T-helper 1 cell (primary cell): ENCODE measurements at places on chromosomes 5 and 9.

DNA sequence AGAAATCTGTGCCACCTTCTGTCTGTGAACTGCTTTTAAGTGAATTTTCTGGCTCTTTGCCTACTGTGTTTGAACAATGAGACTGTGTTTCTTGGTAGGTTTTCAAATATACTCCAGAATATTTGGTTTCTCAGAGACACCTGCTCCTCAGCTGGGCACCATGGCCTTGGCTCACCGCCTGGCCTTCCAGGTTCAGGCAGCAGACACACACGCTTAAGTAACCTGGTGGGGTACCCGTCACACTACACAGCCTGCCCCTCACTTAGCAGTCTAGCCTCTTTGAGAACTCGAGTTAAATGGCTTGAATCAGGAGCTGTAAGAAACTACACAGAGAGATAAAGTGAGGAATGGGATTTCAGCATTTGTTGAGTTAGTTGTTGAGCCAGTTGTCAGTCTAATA, 530.5 kb downstream of the MTRR start:
- DNase-seq: no peak

GRCh38 chr5:173884402-173885053, 3.6 kb upstream of the CPEB4 start:
- peak; percentile 51 for DNase-seq

DNA sequence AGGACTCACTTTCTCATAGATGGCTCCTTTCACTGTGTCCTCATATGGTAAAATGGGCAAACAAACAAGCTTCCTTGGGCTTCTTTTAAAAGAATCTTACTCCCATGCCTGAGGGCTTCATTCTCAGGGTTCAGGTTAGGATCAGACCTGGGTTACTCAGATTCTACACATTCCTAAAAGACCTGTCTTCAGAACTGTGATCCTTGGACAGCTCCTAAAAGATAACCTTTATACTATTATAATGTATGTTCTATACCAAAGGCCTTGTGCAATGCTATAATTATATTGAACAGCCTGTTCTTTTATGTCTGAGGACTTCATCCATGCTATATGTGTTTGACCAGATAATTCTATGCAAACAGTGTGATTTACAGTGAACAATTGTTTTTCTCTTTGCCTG, 264.4 kb upstream of the CDH10 start:
- no peak for DNase-seq

DNA sequence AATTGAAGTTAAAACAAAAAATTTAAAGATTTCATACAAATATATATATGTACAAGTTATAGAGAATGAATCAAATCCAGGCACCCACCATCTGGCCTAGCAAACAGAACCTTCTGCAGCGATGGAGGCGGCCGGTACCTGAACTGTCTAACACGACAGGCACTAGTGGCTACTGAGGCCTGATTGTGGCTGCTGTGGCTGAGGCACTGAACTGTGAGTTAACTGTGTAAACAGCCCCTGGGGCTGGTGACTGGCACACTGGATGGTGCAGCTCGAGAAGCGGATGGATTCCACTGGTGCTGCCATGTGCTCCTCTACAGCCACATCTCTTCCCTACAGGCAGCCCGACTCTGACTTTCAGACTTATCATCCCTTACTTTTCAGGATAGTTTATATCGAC, 82.4 kb downstream of the RAPGEF1 start:
- DNase-seq: no peak

- DNase-seq: no peak
Measured at GRCh38 chr9:34337403-34337802, 8.0 kb downstream of the NUDT2 start.

GRCh38 chr9:88936668-88937067, 54.6 kb upstream of the S1PR3 start:
- no peak for DNase-seq

- DNase-seq: no peak
Measured at GRCh38 chr5:9502050-9502834, 43.6 kb downstream of the SEMA5A start.

DNA sequence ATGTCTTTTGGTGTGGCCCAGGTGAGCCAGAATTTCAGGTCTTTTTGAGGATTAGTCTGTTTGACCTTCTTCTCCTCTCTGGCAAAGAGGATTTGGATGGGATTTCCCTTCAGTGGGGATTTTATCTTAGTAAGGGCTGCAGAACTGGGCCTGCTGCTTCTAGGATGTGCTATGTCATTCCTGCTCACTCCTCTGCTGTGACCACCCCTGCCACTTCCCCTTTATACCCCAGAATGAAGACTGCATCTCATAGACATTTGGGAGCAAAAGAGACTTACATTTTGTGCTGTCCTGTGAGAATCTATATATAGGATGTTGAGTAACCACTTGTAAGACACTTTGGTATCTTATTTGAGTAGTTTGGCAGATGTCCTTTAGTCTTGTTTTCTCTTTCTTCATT, 76.2 kb downstream of the ARHGAP26 start:
- no peak for DNase-seq

GRCh38 chr9:88925481-88925880, 65.8 kb upstream of the S1PR3 start:
- DNase-seq: no peak

GRCh38 chr5:102531506-102531905, 32.7 kb upstream of the SLCO6A1 start:
- no peak for DNase-seq

DNA sequence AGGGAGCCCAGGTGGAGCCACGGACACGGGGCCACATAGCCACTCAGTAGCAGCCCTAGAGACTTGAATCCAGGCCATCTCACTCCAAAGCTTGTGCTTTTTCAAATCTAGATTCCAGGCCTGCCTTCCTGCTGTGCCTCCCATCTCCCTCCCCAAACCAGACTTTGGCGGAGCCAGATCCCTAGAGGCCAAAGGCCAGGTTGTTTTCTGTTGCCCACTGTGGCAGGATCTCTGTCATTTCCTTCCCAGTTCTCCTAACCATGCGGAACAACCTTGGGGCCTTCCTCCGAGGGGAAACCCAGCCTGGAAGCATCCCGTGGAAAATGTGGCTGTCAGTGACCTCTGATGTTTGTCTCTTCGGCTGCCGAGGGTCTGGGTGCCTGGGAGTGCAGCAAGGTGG, 16.4 kb upstream of the RPS14 start:
- DNase-seq: no peak

DNA sequence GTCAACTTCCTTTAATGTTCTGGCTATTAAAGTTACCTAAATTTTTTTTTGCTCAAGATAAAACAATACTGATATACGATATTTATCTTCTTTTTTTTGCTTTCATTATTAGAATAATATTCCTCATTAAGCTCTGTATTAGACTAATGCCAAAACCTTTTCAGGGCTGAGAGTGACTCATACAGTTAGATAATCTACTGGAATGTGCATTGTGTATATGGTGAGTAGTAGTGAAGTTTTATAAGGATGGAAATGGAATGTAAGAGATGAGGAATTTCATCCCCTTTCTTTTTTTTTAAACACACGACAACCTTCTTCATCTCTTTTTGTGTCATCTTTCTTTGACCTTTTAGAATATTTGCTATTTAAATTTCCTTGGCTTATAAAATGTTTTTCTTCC, 268.6 kb downstream of the ISL1 start:
- no peak for DNase-seq

GRCh38 chr5:94983861-94984535, 300.9 kb downstream of the MCTP1 start:
- DNase-seq: no peak

GRCh38 chr5:162466011-162466410, 398.4 kb downstream of the GABRG2 start:
- DNase-seq: no peak

- no peak for DNase-seq
Measured at GRCh38 chr5:150263801-150264621, 25.6 kb downstream of the CAMK2A start.

GRCh38 chr5:57499262-57500050, 16.8 kb upstream of the ACTBL2 start:
- DNase-seq: no peak

DNA sequence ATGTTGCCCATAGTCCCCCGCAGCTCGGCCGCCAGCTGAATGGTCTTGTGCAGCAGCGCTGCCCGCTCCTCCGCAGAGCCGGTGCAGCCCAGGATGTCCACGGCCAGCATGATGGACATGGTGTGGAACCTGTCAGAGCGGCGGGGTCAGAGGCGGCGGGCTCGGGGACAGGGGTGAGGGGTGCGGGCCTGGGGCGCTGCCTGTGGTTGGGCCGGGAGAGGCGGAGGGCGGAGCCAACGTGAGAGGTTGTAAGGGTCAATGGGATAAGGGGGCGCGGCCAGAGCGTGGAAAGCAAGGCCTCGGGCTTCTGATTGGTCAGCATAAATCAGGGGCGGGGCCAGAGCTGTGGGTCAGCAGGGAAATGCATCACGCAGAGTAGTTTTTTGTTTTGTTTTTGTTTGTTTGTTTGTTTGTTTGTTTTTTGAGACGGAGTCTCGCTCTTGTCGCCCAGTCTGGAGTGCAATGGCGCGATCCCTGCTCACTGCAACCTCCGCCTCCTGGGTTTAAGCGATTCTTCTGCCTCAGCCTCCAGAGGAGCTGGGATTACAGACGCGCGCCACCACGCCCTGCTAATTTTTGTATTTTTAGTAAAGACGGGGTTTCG, 6.8 kb upstream of the TOR2A start:
- DNase-seq: no peak

GRCh38 chr9:126341426-126341825, 14.8 kb downstream of the MVB12B start:
- DNase-seq: no peak

GRCh38 chr9:122498883-122499288, 11.7 kb upstream of the OR1J2 start:
- DNase-seq: no peak

GRCh38 chr9:76534026-76534425, 75.0 kb downstream of the GCNT1 start:
- no peak for DNase-seq

DNA sequence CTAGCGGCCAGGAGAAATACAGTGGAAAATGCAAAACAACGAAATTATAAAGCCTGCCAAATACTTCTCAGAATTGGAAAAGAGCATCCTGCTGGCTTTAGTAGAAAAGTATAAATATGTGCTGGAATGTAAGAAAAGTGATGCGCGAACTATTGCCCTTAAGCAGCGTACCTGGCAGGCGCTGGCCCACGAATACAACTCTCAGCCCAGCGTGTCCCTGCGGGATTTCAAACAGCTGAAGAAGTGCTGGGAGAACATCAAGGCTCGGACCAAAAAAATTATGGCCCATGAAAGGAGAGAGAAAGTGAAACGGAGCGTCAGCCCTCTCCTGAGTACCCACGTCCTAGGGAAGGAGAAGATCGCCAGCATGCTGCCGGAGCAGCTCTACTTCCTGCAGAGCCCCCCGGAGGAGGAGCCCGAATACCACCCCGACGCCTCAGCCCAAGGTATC, 15.0 kb downstream of the MSANTD3 start:
- no peak for DNase-seq

DNA sequence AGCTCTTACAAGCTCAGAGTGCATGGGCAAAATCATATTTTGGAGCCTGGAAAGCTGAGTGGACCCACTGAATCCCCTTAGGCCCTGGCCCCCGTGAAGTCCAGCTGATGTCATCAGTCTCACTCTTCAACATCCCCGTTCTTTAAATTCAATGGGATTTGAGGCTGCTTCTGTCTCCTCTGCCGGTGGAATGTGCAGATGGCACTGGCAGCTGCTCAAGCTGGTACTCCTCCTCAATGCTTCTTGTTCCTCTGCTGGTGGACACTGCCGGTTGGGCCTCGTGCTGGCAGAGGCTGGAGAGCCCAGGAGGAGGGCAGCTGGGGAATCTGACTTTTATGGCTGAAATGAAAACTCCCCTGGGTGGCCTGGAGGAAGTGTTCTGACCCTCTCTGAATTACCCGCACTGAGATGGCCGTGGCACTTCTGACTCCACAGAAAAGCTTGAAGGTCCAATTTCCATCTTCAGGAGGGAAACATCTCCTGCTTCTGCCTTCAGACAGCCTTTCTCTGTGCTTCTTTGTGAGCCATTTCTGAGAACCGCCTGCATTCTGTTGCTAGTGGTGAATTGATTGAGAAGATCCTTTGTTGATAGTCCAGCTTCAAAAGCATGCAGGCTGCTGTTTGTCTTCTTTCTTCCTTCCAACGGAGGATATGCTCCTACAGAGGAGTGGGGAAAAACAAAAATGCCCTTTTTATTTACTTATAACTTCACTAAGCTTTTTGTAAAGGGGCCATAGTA, 298.9 kb downstream of the TMEM38B start:
- DNase-seq: no peak

GRCh38 chr5:40046792-40047191, 622.0 kb upstream of the DAB2 start:
- no peak for DNase-seq

GRCh38 chr9:75085640-75086039, 2.3 kb downstream of the NMRK1 start:
- DNase-seq: no peak

GRCh38 chr9:18985464-18985951, 47.5 kb downstream of the SAXO1 start:
- no peak for DNase-seq

GRCh38 chr5:136063778-136064465, 35.1 kb downstream of the TGFBI start:
- no peak for DNase-seq
